ENCODE measurements at places on chromosomes 13 and 19.

GRCh38 chr19:12075538-12076139 is 11.1 kb downstream of the ZNF844 start:
- no peak for DNase-seq

DNA sequence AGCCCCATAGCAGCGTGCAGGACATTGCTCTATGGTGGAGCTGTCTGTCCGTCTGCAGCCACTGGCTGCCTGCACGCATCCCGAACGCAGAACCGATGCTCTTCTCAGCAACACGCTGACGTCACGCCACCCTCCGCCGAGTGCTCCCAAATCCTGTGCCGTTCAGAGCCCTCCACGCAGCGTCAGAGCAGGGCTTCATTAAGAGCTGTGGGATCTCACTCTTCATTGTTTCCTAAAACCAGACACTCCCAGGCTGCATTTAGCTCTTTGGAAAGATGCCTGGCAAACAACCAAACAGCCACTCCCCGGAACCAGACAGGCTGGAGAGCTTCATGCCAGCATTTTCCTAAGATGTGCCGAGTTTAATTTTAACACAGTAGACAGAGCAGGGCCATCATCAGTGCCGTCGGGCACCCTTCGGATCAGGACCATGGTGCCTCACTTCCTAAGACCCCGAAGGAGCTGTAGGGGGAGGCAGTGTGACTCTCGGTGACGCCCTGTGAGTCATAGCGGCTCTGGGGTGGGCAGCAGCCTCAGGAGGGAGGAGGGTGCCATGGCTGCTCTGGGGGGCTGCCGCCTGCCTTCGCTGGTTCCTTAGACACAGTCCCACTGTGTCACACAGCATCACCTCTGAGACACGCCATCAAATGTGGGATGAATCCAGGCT is 131.5 kb upstream of the MCF2L start:
- no peak for DNase-seq

GRCh38 chr19:57830071-57830602 is at the start of gene ZNF587B:
Gene ZNF587B, plus strand, starts transcription at chr19:57830299. Its CDS starts 230 bp downstream, at chr19:57830529.
- DNase-seq, result peak; percentile 95

GRCh38 chr19:10045371-10045770 is 32.1 kb downstream of the RDH8 start:
- DNase-seq, result no peak

DNA sequence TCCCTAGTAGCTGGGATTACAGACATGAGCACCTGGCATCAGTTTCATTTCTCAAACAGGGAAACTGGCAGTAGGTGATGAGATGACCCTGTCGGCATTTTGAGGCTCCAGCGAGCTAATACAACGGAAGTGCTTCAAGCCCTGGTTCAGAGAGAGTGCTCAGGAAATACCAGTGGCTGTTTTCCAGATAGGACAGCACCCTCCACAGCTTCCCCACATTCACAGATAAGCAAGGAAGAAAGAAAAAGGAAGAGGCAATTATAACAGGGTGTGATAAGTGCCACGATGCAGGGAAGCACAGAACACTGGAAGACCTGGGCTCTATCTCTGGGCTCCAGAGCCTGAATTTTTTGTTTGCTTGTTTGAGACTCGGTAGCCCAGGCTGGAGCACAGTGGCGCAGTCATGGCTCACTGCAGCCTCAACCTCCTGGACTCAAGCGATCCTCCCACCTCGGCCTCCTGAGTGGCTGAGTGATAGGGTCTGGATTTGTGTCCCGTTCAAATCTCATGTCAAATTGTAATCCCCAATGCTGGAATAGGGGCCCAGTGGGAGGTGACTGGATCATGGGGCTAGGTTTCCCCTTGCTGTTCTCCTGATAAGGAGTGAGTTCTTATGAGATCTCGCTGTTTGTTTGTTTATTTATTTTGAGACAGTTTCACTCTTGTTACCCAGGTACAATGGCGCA is 43.5 kb downstream of the PIN1 start:
- no peak for DNase-seq

DNA sequence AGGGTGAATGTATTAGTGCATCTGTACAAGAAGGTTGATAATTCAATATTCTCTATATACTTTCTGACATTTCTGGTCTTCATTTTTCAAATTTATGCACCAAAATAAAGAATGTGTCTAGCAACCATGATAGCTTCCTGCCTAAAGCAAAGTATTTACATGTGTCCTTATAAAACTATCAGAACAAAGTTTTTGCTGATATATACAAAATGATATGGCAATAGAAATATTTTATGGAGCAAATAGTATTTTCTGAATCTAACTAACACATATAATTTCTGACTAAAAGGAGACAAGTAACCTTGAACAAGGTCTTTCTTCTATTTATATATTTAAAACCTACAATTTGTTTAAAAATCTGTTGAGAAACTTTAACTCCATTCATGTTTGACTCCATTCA is 184.9 kb downstream of the DIAPH3 start:
- no peak for DNase-seq

GRCh38 chr13:80712026-80712425 is 371.1 kb upstream of the SPRY2 start:
- no peak for DNase-seq

All from neural progenitor cell (in vitro differentiated cells).